Adrenal gland (tissue), 19 donors: ENCODE measurements at places on chromosomes 16 and 17. TPM values are rescaled to one million over a fixed set of nuclear protein-coding genes. Genes with fewer than 3 reads are reported as not detected.

Gene ARRB2
- total RNA-seq: 55.0 TPM

Gene TNFSF13
- 75.2 TPM for total RNA-seq

Gene SLC4A1
- 0.18 TPM for total RNA-seq

Gene ACSM2A
- not detected for total RNA-seq

Gene C1QTNF8
- total RNA-seq: not detected

Gene PLEKHG4
- 10.1 TPM for total RNA-seq

Gene MT1H
- not detected for total RNA-seq

Gene CLDN7
- total RNA-seq: 24.2 TPM

Gene ZNF750
- total RNA-seq: not detected

Gene PERCC1
- 0.69 TPM for total RNA-seq

Gene PLD6
- total RNA-seq: 3.2 TPM

Gene SYT17
- total RNA-seq: 5.8 TPM

Gene NUDT7
- 21.4 TPM for total RNA-seq

Gene AANAT
- not detected for total RNA-seq

Gene PPM1E
- 19.0 TPM for total RNA-seq

Gene ZG16
- total RNA-seq: 0.11 TPM

Gene PABPN1L
- total RNA-seq: not detected

Gene OR4D1
- not detected for total RNA-seq

Gene KIFC3
- total RNA-seq: 52.3 TPM

Gene DNAAF8
- total RNA-seq: 0.61 TPM

Gene KCTD19
- 3.2 TPM for total RNA-seq

Gene STARD3
- total RNA-seq: 83.4 TPM

Gene NPIPA5
- 7.6 TPM for total RNA-seq

Gene SRCAP
- 7.8 TPM for total RNA-seq

Gene MYH1
- not detected for total RNA-seq

Gene SLC9A5
- 1.1 TPM for total RNA-seq

Gene TBC1D3E
- total RNA-seq: not detected

Gene WFDC1
- 61.2 TPM for total RNA-seq

Gene ATP2C2
- total RNA-seq: 0.63 TPM

Gene MED9
- total RNA-seq: 10.3 TPM

Gene HS3ST3A1
- 4.1 TPM for total RNA-seq
